Activated T-helper 1 cell treated with anti-CD3 and anti-CD28 coated beads, Interleukin-12 subunit alpha, Interleukin-12 subunit beta, Interleukin-2, Interleukin-4 antibody, amounts not matched to agents 30 ng/mL and 10 ng/mL and 1 ng/mL, durations not matched to agents 14 hours and 24 hours and 36 hours (primary cell): ENCODE measurements at places on chromosomes 5 and 9.

DNA sequence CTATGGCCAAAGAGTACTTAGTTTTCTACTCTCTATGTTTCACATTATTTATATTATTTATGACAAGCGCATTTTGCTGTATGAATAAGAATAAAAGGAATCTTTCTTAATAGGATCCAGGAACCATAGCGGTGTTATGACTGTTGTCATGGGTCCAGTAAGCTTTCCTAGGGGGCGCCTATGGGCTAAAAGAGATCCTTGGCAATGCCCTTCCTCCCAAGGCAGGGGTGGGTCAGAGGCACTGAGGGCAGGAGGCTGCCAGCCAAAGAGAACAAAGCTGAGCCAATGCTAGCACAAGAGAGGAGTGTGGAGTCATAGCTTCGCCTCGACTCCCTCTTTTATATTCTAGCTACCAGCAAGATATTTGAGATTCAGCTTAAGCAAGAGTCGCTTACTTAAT is 98.4 kb upstream of the GNAQ start:
- DNase-seq, result no peak

DNA sequence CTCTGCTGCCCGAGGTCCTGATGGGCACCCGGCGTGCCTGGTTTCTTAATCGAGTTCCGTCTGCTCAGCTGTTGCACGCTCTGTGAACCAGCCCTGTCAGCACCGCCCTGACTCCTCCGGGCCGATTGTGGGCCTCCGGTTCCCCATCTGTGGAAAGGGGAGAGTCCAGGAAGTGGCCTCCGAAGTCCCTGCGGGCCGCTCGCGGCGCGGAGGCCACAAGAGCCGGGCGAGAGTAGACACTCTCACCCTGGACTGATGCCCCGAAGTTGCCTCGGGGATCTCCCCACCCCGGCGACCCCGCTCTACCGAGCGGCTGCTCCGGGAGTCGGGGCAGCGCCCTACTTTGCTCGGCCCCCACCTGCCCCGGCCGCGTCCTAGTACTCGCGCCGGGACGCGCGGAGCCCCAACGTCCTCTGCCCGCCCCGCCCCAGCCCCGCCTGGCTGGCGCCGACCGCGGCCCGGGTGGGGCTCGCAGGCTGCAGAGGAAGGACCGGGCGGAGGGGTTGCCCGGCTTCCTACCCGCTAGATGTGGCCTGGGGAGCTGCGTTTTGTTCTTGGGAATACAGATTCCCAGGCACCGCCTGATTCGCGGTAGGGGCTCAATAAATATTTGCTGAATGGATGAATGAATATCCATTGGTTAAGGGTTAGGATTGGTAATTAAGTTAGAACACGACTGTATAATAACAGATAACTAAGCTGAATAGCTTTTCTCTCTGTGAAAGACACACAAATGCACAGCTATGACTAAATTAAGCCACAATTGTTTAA is 935 bp upstream of the ZNF367 start:
- DNase-seq, result peak; percentile 67

DNA sequence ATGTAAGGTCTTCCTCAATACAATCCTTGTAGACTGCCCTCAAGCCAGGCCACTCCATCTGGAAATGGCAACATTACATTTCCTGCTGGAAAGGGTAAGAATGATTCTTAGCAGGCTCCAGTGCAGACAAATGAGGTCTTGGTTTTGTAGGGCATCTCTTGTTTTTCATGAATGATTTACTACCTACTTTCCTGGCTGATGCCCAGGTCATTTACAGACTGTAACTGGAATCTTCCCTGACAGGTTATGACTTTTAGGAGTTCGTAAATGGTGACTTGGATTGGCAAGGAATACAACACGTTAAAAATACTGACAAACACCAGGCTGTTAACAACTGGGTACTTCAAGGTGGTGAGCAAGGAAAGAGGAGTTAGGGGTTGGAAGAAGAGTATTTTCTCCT is 510.5 kb upstream of the TNC start:
- no peak for DNase-seq

DNA sequence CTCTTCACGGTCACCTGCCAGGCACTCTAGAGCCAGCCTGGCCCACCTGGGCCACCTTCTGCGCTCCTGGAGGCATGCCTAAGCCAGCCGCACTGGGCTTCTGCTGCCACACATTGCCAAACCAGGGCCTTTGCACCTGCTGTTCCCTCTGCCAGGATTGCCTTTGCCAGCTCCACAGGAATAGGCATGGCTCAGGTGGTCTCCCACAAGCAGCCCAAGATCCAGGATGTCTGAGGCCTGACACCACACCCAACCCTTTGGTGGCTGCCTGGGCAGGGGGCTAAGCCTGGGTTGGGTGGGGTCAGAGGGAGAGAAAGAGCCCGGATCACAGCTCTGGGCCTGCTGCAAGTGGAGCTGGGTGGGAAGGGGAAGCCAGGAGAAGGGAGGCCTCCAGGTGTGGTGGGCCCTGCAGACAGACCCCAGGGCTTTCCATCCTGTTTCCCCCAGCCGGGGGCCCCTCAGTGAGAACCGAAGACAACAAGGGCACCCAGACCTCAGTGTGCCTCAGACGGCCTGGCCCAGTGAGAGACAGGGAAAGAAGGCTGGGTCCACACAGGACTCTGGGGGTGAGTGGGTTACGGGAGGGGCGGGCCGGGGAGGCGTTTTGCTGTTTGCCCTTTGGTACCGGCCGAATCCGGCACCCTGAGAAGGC is 672 bp upstream of the SUSD3 start:
- DNase-seq, result no peak

- DNase-seq, result no peak
Measured at GRCh38 chr5:98200726-98201541, 572.5 kb upstream of the RGMB start.

- no peak for DNase-seq
Measured at GRCh38 chr5:143752165-143752850, 59.7 kb upstream of the HMHB1 start.

GRCh38 chr5:39631958-39632357 is 207.2 kb upstream of the DAB2 start:
- no peak for DNase-seq

- DNase-seq, result no peak
Measured at GRCh38 chr5:154163327-154164248, 26.9 kb upstream of the GALNT10 start.

- no peak for DNase-seq
Measured at GRCh38 chr5:81884871-81885270, 87.0 kb upstream of the ATG10 start.

GRCh38 chr5:14580398-14581034 is 1.1 kb upstream of the OTULINL start:
- no peak for DNase-seq

GRCh38 chr5:61578858-61579503 is 246.9 kb downstream of the ZSWIM6 start:
- DNase-seq, result no peak

GRCh38 chr5:65961633-65962032 is 35.3 kb downstream of the ERBIN start:
- no peak for DNase-seq

- no peak for DNase-seq
Measured at GRCh38 chr9:88420227-88420626, 32.0 kb downstream of the SPIN1 start.

DNA sequence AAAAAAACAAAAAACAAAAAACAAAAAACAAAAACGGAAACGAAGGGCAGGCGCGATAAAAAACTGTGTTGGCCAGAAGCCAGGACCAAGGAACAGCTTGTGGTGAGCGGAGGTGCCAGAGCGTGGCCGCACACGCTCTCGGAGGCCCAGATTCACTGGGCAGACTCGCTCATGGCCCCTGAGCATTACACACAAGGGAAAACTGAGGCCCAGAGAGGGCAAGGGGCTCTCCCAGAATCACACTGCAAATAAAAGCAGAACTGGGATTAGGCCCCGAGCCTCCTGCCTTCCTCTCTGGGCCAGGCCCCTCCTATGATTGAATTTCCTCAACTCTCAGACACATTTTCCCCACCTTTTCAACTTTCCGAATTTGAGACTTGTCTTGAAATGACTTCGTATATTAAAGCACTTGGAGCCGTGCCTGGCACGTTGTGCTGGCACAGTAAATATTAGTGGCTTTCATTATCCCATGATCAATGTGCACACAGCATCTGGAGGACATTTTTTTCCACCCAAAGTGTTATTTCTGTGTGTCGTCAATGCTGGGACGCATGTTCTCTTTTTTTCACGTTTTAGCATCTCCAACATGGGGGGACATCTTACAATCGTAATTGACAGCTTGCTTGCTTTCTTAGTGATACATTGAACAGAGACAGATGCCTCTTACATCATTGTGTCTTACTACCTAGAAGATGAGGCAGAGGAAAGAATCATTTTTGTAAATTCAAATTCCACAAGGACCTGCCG is 7.4 kb downstream of the FIBCD1 start:
- no peak for DNase-seq

DNA sequence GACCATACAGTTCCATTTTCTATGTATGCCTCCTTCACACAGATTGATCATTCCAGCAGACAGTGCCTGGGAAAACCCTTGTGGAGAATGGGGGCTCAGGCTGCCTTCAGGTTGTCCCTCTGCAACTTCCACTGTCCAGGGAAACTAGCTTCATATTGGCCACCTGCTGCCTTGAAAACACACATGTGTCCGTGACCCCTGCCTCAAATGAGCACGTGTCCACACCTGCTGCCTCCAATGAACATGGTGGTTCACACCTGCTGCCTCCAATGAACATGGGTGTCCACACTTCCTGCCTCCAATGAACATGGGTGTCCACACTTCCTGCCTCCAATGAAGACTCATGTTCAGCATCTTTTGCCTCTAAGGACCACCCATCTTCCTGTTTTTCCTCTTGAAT is 185.4 kb upstream of the ADCY2 start:
- DNase-seq, result no peak
